ENCODE measurements at places on chromosomes 3 and 15. TPM values are rescaled to one million over a fixed set of nuclear protein-coding genes. Genes with fewer than 3 reads are reported as not detected.

The UBA7 gene
- total RNA-seq: 0.42 TPM

The ARPP21 gene
- total RNA-seq: not detected

The CHRFAM7A gene
- 6.7 TPM for total RNA-seq

The RFTN1 gene
- 3.3 TPM for total RNA-seq

The MYH15 gene
- 0.30 TPM for total RNA-seq

The TEX55 gene
- total RNA-seq: not detected

The SAMD7 gene
- total RNA-seq: not detected

The MME gene
- total RNA-seq: not detected

The LPCAT4 gene
- 49.5 TPM for total RNA-seq

The GOLGA8Q gene
- total RNA-seq: 0.25 TPM

The COL8A1 gene
- total RNA-seq: not detected

The P3H2 gene
- total RNA-seq: 29.4 TPM

The CD96 gene
- total RNA-seq: not detected

The TRH gene
- not detected for total RNA-seq

The XCR1 gene
- not detected for total RNA-seq

The SLITRK3 gene
- not detected for total RNA-seq

The HRG gene
- total RNA-seq: not detected

The ELL3 gene
- 1.3 TPM for total RNA-seq

The HACD2 gene
- total RNA-seq: 39.3 TPM

The ARL14 gene
- 1.2 TPM for total RNA-seq

The ZDHHC23 gene
- 3.8 TPM for total RNA-seq

Measured in A549 treated with RU486 at 1 μM for 4 hours (cell line).